ENCODE measurements at places on chromosomes 12 and 14.

DNA sequence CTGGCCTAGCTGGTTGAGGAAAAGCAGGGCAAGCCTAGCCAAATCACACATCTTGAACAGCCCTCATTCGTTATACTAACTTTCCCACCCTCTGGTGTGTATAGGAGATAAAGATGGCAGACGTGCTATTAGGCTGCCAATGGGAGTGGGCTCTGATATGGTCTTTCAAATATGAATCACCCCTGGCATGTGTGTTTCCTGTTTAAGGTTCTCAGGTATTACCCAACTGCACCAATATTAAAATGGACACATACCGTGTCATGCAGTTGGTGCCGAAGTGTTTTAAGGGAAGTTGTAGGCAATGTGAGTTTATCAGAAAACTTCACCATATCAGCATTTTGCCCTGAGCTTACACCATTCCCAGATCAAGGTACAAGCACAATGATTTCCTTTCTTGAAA, 33.4 kb downstream of the CHST11 start:
- no peak for DNase-seq

- DNase-seq: no peak
Measured at GRCh38 chr12:1695886-1696670, 5.2 kb downstream of the ADIPOR2 start.

DNA sequence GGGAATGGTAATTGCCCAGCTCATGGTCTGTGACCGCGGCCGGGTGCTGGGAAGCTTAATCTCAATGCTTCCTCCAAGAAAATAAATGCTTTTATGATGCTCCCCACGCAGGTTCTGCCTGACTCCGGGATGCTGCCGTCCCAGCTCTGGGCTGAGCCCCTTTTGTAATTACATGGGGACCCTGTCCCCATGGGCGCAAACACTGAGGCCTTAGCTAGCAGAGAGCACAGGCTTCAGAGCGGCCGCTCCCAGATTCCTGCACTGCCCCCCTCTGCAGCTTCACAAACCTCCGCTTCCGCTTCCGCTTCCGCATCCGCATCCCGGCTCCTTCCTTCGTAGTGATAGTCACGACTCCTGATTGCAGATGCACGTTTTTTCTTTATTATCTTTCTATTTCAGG, 129.5 kb downstream of the KIF26A start:
- no peak for DNase-seq

GRCh38 chr12:22527999-22528398, 16.3 kb downstream of the C2CD5 start:
- no peak for DNase-seq
